Astrocyte of the spinal cord (primary cell): ENCODE measurements at places on chromosomes 6 and 20.

DNA sequence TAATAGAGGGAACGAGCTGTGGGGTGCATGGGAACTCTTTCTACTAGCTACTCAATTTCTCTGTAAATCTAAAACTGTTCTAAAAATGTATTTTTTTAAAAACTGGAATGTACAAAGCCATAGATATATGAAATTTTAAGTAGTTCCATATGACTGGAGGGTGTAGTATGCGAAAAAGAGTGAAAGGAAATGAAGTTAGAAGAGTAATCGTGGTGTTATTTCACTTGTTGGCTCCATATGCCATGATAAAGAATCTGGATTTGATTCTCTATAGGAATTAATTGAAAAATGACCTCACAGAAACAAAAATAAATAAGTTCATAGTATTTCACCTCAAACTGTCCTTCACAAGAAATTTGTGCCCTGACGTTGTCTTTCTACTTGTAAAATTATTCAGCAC, 500.2 kb downstream of the TENT5A start:
- no peak for DNase-seq

- DNase-seq: no peak
These were observed 54.5 kb upstream of the IPCEF1 start for GRCh38 chr6:154411076-154411475.

DNA sequence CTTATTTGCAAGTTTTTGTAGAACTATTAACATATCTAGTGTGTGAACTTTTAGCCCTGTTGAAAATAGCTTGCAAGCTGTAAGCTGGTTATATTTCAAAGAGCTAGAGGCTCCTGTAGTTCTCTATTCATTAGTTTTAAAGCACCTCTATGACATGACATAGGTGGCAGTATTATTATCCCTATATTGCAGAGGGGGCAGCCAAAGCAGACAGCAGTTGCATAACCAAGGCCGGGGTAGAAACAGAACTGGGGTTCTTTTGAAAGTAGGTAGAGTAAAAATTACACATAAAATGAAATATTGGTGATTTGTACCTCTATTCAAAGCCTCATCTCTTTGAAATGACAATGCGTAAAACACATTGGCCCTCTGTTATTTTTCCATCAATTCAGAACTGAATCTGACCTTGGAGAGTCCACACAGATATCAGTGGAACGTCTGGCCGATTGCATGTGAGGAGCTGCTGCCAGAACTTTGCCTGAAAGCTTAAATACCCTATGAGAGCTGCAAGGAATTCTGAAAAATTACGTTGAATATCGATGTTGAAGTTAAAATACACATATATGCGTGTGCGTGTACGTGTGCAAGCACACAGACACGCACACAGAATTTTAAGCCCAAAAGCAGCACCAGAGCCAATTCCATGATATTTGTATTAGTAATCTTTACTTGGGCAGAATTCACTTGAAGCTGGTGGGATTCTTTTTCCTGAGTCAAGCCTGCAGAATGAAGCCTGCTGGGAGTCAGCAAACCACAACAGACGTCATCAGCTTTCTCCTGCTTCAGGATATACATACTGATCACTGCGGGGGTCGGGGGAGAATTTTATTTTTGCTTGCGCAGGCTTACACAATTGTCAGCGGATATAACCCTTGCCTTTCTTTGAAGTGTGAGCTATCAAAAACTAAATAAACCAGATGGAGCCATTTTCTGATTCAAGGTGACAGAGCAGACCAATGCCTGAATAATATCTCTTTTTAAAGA, 163.2 kb downstream of the PDE7B start:
- peak; percentile 100 for DNase-seq

DNA sequence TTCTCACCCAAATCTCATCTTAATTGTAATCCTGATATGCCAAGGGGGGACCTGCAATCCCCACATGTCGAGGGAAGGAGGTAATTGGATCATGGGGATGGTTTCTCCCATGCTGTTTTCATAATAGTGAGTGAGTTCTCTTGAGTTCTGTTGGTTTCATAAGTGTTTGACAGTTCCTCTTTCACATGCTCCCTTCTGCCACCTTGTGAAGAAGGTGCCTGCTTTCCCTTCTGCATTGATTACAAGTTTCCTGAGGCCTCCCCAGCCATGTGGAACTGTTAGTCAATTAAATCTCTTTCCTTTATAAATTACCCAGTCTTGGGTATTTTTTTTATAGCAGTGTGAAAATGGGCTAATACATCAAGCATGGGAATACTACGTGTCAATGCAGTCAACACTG, 925.0 kb upstream of the MAN1A1 start:
- DNase-seq: no peak

GRCh38 chr6:30006170-30007131, 54.6 kb upstream of the POLR1H start:
- no peak for DNase-seq

DNA sequence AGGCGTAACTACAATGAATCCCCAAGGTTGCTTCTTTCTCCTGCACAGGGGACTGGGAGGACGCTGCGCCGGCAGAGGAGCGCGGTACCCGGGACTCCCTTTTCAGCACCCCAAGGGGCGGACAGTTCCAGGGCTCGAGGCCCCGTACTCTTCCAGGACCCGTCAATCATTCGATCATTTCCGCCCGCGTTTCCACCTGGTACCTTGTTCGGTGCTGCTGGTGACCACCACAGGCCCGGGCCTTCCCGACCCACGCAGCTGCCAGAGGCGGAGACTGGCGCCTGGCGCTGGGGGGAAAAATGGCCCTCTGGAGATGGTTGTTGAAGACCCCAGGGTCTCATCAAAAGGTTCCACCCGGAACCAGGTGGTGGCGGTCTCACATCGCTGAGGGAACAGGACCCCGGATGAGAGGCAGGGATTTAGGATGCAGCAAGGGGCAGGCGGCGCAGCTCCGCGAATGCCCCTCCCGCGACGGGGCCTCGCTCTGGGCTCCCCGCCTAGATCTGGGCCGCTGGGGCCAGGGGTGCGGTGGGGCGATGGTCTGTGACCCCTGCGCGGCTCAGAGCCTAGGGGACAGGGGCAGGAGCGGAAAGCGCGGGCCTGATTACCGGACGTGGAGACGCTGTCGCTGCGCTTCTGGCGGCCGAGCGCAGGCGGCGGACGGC, 744 bp downstream of the VSX1 start:
- DNase-seq: no peak

- DNase-seq: peak; percentile 94
These were observed 234.7 kb upstream of the ECI2 start for GRCh38 chr6:4370066-4370465.

GRCh38 chr6:92399911-92400310, 1019.4 kb downstream of the EPHA7 start:
- DNase-seq: no peak

GRCh38 chr6:46184114-46184513, 13.3 kb upstream of the ENPP5 start:
- DNase-seq: peak; percentile 84

DNA sequence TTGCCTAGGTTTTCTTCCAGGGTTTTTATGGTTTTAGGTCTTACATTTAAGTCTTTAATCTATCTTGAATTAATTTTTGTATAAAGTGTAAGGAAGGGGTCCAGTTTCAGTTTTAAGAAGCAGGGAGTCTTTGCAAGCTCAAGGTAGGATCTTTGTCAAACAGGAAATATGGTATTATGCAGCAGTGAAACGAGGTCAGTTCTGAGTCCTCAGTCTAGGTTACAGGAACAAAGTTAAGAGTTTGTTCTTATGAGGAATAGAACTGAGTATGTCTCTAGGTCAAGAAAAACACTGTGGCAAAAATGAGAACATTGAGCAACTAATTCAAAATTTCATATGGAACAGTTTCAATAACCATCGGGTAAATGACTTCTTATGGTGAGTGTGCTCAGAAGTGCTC, 63.6 kb downstream of the GCLC start:
- no peak for DNase-seq

DNA sequence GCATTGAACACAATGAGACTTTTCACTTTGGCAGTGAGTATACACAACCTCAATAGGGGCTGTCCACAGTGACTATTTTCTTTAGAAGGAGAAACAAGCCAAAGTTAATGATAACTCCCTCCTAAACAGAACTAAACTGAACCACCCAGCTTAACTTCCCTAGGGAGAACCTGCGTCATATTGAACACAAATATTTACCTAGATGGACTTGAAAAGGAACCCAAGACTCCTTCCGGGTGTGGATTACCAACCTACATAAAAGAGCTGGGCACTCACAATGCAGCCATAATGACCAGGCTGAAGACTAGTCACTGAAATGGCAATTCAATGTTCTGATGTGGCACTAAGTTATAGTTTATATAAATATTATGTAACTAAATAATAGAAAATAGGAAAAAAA, 160.6 kb downstream of the IBTK start:
- no peak for DNase-seq

DNA sequence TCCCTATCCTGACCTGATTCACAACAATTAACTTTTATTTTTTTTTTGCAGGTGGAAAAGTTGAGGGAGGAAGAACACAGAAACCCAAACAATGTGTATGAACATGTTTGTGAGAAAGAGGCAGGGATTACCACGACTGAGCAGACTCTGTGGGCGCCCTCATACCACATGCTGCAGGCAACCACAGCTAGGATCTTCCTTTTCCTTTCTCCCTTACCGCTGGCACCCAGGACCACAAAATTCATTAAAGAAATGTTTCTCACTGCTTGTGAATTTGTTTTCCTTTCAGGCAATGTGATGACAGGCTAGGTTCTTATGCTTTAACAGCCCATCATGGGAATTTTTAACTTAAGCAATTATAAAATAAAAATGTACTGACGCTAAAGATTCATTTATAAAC, 287.1 kb downstream of the GMDS start:
- no peak for DNase-seq

GRCh38 chr6:138590796-138591709, 91.8 kb upstream of the NHSL1 start:
- peak; percentile 80 for DNase-seq

- no peak for DNase-seq
These were observed 7.4 kb upstream of the CD24 start for GRCh38 chr6:106981926-106982325.

- peak; percentile 76 for DNase-seq
These were observed 189.3 kb downstream of the PREX1 start for GRCh38 chr20:48638546-48638945.

DNA sequence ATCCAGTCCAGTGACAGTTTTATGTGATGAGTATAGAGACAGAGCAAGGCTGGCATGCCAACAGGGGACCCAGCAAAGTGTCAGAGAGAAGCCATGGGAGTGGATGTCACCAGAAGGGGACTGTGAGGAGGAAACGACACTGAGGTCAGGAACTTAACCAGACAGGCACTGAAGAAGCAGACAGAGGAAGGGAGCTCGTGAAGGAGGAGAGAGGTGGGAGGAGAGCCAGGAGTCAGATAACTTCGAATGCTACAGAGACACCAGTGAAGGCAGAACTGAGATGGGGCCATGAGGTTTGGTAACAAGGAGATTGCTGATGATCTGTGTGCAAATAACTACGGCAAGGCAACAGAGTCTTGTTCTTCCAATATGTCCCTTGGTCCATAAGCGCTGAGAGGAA, 211.1 kb upstream of the FOXA2 start:
- no peak for DNase-seq

GRCh38 chr6:168133687-168134559, 54.9 kb upstream of the FRMD1 start:
- no peak for DNase-seq

- peak; percentile 97 for DNase-seq
These were observed 68.5 kb downstream of the FYN start for GRCh38 chr6:111804627-111805235.

GRCh38 chr6:13526727-13527670, 39.6 kb upstream of the GFOD1 start:
- no peak for DNase-seq

DNA sequence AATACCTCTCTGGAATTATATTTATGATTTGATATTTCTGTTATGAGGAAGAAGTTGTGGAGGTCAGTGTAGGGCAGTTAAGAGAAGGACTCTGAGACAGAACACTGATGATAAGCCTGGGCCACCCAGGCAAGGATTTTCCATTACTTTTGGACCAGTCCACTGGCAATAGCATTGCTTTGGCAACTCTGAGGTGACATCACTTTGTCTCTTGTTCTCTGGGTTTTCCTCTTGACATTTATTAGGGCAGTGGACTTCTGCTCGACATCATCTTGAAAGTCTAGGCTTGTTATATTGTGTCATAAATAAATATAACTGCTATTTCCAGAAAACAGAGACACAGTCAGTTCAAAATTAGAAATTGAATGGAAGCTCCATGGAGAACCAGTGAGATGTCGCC, 268.0 kb downstream of the SMOC2 start:
- DNase-seq: no peak

- peak; percentile 72 for DNase-seq
These were observed 27.4 kb downstream of the MGME1 start for GRCh38 chr20:17995967-17996819.

- DNase-seq: no peak
These were observed 21.5 kb upstream of the SPTLC3 start for GRCh38 chr20:12987261-12987660.

GRCh38 chr6:34300332-34300751, 51.5 kb upstream of the SMIM29 start:
- no peak for DNase-seq

DNA sequence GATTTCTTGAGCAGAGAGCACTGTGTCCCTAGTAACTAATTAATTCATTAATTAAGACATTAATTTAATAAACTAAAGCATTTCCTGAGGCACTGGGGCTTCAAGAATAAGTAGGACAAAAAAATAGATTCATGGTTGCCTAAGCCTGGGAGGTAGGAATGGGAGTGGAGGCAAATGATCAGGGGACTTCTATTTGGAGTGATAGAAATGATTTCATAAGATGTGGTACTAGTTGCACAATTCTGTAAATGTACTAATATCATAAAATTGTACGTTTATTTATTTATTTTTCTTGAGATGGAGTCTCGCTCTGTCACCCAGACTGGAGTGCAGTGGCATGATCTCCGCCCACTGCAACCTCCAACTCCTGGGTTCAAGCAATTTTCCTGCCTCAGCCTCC, 287.2 kb downstream of the KHDC1L start:
- DNase-seq: no peak

- DNase-seq: no peak
These were observed 635.3 kb downstream of the UTRN start for GRCh38 chr6:144920391-144920961.

DNA sequence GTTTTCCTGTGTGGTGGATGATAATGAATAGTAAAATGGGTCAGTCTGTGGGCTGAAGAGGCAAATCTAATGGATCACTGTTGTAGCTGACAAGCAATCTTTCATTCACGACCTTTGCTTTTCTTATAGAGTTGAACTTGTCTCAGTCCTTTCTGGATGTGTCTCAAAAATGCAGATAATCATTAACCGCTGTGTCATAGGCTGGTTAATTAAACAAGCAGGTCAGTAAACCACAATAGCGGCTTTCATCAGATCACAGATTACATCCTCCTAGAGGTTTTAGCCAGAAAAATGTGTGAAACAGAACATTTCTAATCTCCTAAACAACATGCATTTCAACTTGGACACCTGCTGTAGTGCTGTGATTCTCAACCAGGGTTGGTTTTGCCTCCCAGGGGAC, 2.5 kb upstream of the METTL24 start:
- no peak for DNase-seq

- no peak for DNase-seq
These were observed 661 bp upstream of the PPP1R14C start for GRCh38 chr6:150142097-150142669.

- DNase-seq: no peak
These were observed 55.3 kb upstream of the DDR1 start for GRCh38 chr6:30829033-30829432.

GRCh38 chr6:30720738-30721197, 616 bp downstream of the TUBB start:
- no peak for DNase-seq

- no peak for DNase-seq
These were observed 21.7 kb downstream of the FGD2 start for GRCh38 chr6:37027036-37027720.

GRCh38 chr20:34473262-34473883, 42.8 kb upstream of the DYNLRB1 start:
- DNase-seq: peak; percentile 23

GRCh38 chr6:40308533-40309306, 278.4 kb downstream of the LRFN2 start:
- DNase-seq: peak; percentile 5
